ENCODE measurements at places on chromosomes 7 and 10. TPM values are rescaled to one million over a fixed set of nuclear protein-coding genes. Genes with fewer than 3 reads are reported as not detected.

EFCAB10 gene
- total RNA-seq: 0.86 TPM

FAM204A gene
- total RNA-seq: 62.0 TPM

NPS gene
- total RNA-seq: not detected

SEMA3D gene
- not detected for total RNA-seq

HERC4 gene
- 69.2 TPM for total RNA-seq

HTR7 gene
- total RNA-seq: not detected

FAM221A gene
- 3.5 TPM for total RNA-seq

CFAP43 gene
- total RNA-seq: not detected

ANKRD30A gene
- total RNA-seq: not detected

TBXAS1 gene
- total RNA-seq: 21.2 TPM

SFTPA1 gene
- not detected for total RNA-seq

ACSM6 gene
- total RNA-seq: not detected

NFE2L3 gene
- total RNA-seq: 10.9 TPM

GRCh38 chr10:112491144-112491543 lies 44.1 kb downstream of the VTI1A start:
- H3K27me3 ChIP-seq: no peaks in the 10 kb centered on the region
- no peak overlapping the region for H3K4me3 ChIP-seq
- no peaks in the 10 kb centered on the region for H3K4me1 ChIP-seq
- H3K27ac ChIP-seq: no peak overlapping the region

DNA sequence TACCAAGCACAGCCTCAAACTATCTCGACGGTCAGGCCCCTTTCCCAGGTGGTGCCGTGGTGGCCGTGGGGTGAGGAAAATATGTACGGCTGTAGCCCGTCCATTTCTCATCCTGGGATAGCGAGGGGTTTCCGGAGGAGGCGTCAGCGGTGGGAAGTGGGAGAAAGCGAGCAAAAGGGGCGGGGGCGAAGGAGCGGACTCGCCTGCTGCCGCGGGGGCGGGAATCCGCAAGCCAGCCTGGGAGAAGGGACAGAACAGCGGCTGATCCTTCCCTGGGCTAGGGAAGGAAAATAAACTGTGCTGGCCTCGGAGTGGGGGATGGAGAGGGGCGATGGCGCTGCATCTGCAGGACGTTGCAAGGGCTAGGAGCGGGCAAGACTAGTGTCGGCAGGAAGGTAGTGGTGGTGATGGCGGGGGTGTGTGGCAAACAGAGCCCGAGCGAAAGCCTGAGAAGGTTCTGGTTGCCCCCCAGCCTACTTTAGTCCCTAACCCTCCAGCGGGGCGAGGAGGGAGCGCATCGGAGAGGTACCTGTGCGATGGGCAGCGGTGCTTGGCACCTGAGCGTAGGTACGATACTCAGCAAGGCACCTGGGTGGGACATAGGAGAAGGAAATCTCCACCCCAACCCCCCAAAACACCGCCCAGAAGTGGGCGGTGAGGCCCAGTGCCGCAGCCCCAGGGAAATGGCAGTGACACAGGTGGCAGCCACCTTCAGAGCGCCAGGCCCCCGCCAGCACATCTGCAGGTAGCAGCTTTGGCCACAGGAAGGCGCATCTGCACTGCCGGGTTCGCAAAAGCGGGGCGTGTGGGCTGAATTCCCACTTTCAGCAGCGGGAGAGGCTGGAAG lies 49.9 kb upstream of the STEAP1B start:
- H3K27ac ChIP-seq: no peak overlapping the region
- peaks cover 10% of the 10 kb centered on the region for H3K27me3 ChIP-seq
- H3K36me3 ChIP-seq: no peaks in the 10 kb centered on the region
- H3K4me1 ChIP-seq: no peaks in the 10 kb centered on the region
- DNase-seq: peak; percentile 16
- H3K4me3 ChIP-seq: no peak overlapping the region

DNA sequence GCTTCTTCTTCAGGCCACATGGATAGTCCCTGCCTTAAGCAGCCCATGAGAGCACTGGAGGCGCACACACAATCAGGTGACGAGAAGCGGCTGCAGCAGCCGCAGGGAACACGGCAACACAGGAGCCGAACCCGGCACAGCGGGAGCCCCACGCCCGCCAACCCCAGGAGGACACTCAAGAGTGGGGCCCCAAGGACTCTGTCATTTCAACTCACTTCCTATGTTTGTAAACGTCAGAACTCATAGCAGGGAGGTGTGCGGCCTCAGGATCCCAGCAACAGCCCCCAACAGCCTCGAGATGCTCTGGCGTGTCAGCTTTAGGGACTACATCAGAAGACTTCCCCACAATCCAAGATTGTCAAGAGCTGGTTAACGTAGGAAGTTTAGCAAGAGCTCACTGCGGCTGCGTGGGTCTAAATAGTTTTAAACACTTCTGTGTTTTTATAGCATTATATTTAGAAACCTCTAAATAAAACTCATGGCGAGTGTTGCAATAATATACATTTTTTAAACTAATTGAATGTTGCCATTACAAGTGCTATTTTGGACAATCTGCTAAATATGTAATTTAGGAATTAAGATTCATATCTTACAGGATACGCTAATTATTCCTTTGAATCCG lies 123.4 kb downstream of the MAD1L1 start:
- no peaks in the 10 kb centered on the region for H3K36me3 ChIP-seq
- no peak overlapping the region for H3K27ac ChIP-seq
- no peak for DNase-seq
- no peak overlapping the region for H3K4me3 ChIP-seq
- H3K4me1 ChIP-seq: peaks cover 7% of the 10 kb centered on the region
- no peaks in the 10 kb centered on the region for H3K27me3 ChIP-seq

DNA sequence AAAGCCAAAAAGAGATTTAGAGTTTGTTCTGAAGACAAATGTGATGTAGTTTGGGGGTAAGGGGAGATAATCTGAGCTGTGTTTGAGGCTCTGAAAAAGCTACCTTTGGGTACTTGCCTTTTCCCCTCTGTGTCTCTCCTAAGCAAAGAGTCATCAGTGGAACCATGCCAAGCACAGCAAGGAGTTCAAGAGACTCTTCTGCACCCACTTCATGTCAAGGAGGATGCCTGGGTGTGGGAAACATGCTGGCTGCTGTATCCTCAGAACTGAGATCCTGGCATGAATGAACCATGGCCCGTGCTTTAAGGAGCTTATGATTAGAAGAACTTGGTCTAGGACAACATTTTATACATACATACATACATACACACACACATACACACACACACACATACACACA lies 142.9 kb downstream of the NOC3L start:
- H3K4me3 ChIP-seq: no peak overlapping the region
- no peak for DNase-seq
- H3K27me3 ChIP-seq: no peaks in the 10 kb centered on the region
- H3K4me1 ChIP-seq: no peaks in the 10 kb centered on the region
- no peak overlapping the region for H3K27ac ChIP-seq
- H3K36me3 ChIP-seq: no peaks in the 10 kb centered on the region

DNA sequence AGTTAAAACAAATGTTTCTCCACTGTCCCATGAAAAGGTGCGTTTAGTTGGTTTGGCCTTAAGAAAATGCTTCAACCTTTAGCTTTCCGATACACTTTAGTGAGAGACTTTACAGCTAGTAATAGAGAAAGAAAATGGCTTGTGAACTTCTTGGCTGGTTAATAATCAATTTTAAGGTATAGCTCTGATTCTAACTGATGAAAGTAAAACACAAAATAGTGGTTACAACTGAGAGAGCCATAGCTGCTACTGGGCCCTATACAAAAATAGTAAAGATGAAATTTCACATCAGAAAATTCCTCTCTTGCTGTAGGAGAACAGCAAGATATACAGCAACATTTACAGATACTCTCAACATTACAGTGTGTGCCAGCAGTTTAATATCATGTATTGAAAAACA lies 371.4 kb downstream of the PHTF2 start:
- DNase-seq: no peak
- peaks cover 4% of the 10 kb centered on the region for H3K27me3 ChIP-seq
- H3K27ac ChIP-seq: no peak overlapping the region
- H3K4me3 ChIP-seq: no peak overlapping the region
- no peaks in the 10 kb centered on the region for H3K36me3 ChIP-seq

DNA sequence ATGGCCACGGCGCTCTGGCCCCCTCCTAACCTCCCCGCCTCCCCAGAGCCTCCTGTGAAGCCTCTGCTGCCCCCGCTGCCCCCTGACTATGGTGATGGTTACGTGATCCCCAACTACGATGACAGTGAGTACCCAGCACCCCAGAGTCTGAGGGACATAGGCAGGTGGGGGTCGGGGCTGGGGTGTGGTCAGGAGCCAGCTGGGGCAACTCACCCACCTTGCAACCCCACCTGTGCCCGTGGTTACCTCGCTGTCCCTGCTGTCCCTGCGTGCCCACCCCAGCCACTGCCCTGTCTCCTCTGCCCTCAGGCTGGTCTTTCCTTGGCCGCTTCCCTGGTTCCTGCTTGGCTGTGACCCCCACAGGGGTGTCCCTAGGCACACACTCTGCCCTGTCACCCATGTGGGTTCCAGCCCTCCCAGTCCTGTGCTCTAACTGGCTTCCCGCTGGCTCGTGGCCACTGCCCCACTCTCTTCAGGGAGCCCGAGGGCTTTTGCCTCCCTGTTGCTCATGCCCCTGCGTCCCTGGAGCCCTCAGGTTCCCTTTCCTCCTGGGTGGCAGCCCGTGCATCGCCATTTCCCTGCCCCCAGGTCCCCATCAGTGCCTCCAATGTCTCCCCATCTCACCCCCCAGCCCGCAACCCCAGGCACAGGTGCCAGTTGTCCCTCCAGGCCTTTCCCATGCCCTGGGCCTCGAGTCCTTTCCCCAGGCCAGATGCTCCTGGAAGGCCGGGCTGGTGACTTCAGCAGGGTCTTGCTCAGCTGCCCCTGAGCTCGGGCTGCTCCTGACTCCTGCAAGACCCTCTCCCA lies 4.0 kb downstream of the AEBP1 start:
- H3K27me3 ChIP-seq: peaks cover 3% of the 10 kb centered on the region
- no peak overlapping the region for H3K27ac ChIP-seq
- no peak overlapping the region for H3K4me3 ChIP-seq
- peaks cover 10% of the 10 kb centered on the region for H3K4me1 ChIP-seq
- no peak for DNase-seq
- H3K36me3 ChIP-seq: no peaks in the 10 kb centered on the region

- no peaks in the 10 kb centered on the region for H3K36me3 ChIP-seq
- no peak overlapping the region for H3K27ac ChIP-seq
- no peak for DNase-seq
- H3K4me1 ChIP-seq: no peaks in the 10 kb centered on the region
- H3K4me3 ChIP-seq: no peak overlapping the region
- no peaks in the 10 kb centered on the region for H3K27me3 ChIP-seq
Measured at GRCh38 chr7:86094166-86094669, 549.5 kb upstream of the GRM3 start.

- H3K4me1 ChIP-seq: no peaks in the 10 kb centered on the region
- no peak overlapping the region for H3K4me3 ChIP-seq
- H3K36me3 ChIP-seq: no peaks in the 10 kb centered on the region
- no peak overlapping the region for H3K27ac ChIP-seq
- no peaks in the 10 kb centered on the region for H3K27me3 ChIP-seq
Measured at GRCh38 chr7:15643000-15643705, 43.3 kb downstream of the MEOX2 start.

GRCh38 chr7:129332254-129333035 lies 101.8 kb upstream of the STRIP2 start:
- no peak overlapping the region for H3K4me3 ChIP-seq
- no peaks in the 10 kb centered on the region for H3K27me3 ChIP-seq
- H3K27ac ChIP-seq: no peak overlapping the region
- no peaks in the 10 kb centered on the region for H3K4me1 ChIP-seq
- H3K36me3 ChIP-seq: no peaks in the 10 kb centered on the region

DNA sequence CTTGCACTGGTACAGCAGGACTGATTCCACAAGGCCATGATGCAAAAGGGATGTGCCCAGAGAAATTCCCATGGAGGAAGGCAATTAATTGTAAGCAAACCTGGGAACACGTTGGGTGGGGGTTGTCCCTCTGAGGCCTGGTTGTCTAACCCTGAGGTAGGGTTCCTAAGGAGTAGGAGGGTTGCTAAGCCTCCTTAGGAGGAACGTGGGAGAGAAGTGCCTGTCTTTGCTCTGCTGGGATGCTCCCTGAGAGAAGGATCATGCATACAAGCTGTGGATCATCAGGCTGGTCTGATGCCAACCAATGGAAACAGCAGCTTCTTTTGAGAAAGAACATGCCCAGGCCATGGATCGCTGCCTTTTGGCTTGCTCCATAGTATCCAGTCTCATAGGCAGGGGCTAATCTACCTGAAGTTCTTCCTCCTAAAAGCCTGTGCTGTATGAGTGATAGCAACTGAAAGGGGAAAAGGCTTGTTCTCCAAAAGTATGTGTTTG lies 203.7 kb upstream of the NPVF start:
- no peaks in the 10 kb centered on the region for H3K36me3 ChIP-seq
- H3K27me3 ChIP-seq: no peaks in the 10 kb centered on the region
- H3K27ac ChIP-seq: no peak overlapping the region
- DNase-seq: no peak
- no peaks in the 10 kb centered on the region for H3K4me1 ChIP-seq

DNA sequence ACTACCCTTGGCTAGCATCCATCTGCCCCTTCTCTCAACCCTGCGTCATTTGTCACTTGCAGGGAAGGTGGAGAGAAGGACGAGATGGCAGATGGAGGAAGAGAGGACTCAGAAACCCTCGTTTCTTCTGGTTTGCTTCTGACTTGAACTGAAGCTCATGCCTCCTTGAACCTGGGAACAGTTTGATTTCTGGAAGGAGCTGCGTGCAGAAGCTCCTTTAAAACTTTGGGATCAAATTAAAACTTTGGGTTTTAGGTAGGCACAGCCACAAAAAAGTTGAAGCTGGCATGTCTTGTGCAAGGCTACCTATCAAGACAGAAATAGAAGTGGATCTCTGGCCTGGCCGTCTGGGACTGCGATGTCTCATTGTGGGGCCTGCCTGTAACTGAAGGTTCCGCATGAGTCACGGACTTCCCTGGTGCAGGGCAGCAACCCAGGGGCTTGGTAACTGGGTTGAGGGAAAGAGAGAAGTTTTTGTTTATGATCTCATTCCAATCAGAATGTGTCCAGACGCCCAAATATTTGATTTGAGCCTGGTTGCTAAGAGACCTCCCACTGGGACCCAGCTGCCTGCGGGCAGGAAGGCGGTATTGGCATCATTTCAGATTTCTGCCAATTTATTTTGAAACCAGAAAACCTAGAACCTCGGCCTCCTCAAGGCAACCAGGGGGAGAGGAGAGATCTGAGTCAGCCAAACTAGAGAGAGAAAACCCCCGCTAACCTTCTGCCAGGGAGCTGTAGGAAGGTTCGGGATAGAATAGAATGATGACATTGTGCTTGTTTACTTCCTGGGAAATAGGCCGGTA lies 15.8 kb upstream of the CAMK1D start:
- no peaks in the 10 kb centered on the region for H3K27me3 ChIP-seq
- no peak for DNase-seq
- no peak overlapping the region for H3K27ac ChIP-seq
- H3K4me1 ChIP-seq: no peaks in the 10 kb centered on the region
- no peak overlapping the region for H3K4me3 ChIP-seq

GRCh38 chr10:126049759-126050700 lies 153.7 kb downstream of the FANK1 start:
- no peak overlapping the region for H3K4me3 ChIP-seq
- H3K27ac ChIP-seq: no peak overlapping the region
- H3K36me3 ChIP-seq: no peaks in the 10 kb centered on the region
- no peaks in the 10 kb centered on the region for H3K4me1 ChIP-seq

GRCh38 chr10:8803992-8804391 lies 749.5 kb downstream of the GATA3 start:
- no peaks in the 10 kb centered on the region for H3K27me3 ChIP-seq
- no peaks in the 10 kb centered on the region for H3K36me3 ChIP-seq
- no peaks in the 10 kb centered on the region for H3K4me1 ChIP-seq
- no peak for DNase-seq

- DNase-seq: no peak
- no peaks in the 10 kb centered on the region for H3K27me3 ChIP-seq
- no peaks in the 10 kb centered on the region for H3K36me3 ChIP-seq
- H3K4me3 ChIP-seq: no peak overlapping the region
Measured at GRCh38 chr7:98348726-98349474, 52.0 kb downstream of the BAIAP2L1 start.

- H3K27me3 ChIP-seq: peaks cover 3% of the 10 kb centered on the region
- peaks cover 7% of the 10 kb centered on the region for H3K4me1 ChIP-seq
- H3K36me3 ChIP-seq: no peaks in the 10 kb centered on the region
- DNase-seq: no peak
- H3K27ac ChIP-seq: no peak overlapping the region
Measured at GRCh38 chr7:135843214-135843613, 94.6 kb upstream of the FAM180A start.

Data from CD4-positive, CD25-positive, alpha-beta regulatory T cell (primary cell).